ENCODE measurements at places on chromosomes 1 and 21. TPM values are rescaled to one million over a fixed set of nuclear protein-coding genes. Genes with fewer than 3 reads are reported as not detected.

Gene CAMK1G
- not detected for polyA plus RNA-seq

Gene BRDT
- 0.37 TPM for polyA plus RNA-seq

Gene CCDC30
- 2.5 TPM for polyA plus RNA-seq

Gene A3GALT2
- not detected for polyA plus RNA-seq

Gene CFAP107
- polyA plus RNA-seq: 0.09 TPM

Gene TCHH
- not detected for polyA plus RNA-seq

Gene IQCC
- 3.8 TPM for polyA plus RNA-seq

Gene NCAM2
- 5.8 TPM for polyA plus RNA-seq

Gene AVPR1B
- 0.14 TPM for polyA plus RNA-seq

Gene HEYL
- 56.8 TPM for polyA plus RNA-seq

Gene HENMT1
- polyA plus RNA-seq: 20.4 TPM

Gene SH2D1B
- 0.18 TPM for polyA plus RNA-seq

Gene REN
- polyA plus RNA-seq: not detected

Gene PLXNA2
- 43.8 TPM for polyA plus RNA-seq

Gene SPATA1
- polyA plus RNA-seq: 1.8 TPM

Gene DNAH14
- 4.4 TPM for polyA plus RNA-seq

Gene C1orf141
- polyA plus RNA-seq: not detected

Gene NGF
- polyA plus RNA-seq: 2.5 TPM

Gene EXO1
- 7.0 TPM for polyA plus RNA-seq

Gene VHLL
- polyA plus RNA-seq: not detected

Gene IL12RB2
- 1.8 TPM for polyA plus RNA-seq

Gene SPRR4
- polyA plus RNA-seq: not detected

Gene LEPROT
- 57.3 TPM for polyA plus RNA-seq

Gene MEX3A
- 22.5 TPM for polyA plus RNA-seq

Gene EFCAB7
- 9.7 TPM for polyA plus RNA-seq

Data from hindlimb muscle (tissue), 1 donor.